ENCODE measurements at places on chromosomes 7 and 10.

GRCh38 chr7:47967708-47968107 is 11.7 kb downstream of the HUS1 start:
- DNase-seq = no peak

DNA sequence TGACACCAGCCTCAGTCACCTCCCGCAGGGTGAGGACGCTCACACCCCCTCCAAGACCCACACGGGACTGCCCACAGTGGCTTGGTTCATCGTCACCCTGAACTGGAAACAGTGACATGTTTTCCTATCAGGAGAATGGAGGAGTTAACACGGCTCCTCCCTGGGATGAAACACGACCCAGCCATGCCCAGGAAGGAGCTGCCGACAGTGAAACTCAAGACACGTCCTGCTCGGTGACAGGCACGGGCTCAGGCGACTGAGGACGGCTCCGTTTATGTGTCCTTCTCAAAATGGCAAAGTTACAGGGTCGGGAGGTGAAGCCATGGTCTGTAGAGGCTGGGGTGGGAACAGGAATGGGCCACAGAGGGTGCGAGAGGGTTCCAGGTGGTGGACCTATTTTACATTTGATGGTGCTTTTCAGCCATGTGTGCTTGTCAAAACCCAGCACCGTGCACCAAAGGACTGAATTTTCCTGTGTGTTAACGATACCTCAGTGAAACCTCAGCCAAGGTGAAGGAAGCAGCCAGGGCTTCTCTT is 272.4 kb downstream of the ADARB2 start:
- no peak for DNase-seq

GRCh38 chr7:41881331-41882130 is 178.6 kb upstream of the INHBA start:
- DNase-seq = no peak

- DNase-seq = no peak
Observed at GRCh38 chr7:141132671-141133070, 58.8 kb downstream of the TMEM178B start.

- DNase-seq = no peak
Observed at GRCh38 chr7:105250706-105251105, 138.0 kb downstream of the SRPK2 start.

GRCh38 chr7:94429153-94429552 is 34.5 kb downstream of the COL1A2 start:
- DNase-seq = peak; percentile 21

- peak; percentile 61 for DNase-seq
Observed at GRCh38 chr7:69932034-69932628, 333.9 kb downstream of the AUTS2 start.

DNA sequence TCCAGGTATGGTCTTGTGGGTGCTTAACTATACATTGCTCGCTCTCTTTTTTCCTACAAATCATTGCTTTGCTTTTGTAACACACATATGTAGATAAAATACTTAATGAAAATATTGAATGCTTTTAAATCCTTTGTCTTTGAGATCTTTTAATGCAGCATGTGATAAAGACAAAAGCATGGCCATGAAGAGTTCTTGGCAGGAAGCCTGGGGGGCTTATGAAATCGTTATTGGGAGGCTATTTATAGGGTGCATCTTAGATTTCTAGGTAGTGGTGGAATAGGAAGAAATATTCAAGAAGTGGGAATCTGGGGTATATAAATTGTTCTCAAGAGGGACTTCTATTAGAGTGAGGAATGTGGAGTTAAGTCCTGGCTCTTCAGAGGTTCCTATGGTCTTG is 21.9 kb downstream of the UBE2D1 start:
- no peak for DNase-seq

- no peak for DNase-seq
Observed at GRCh38 chr10:85927952-85928665, 438.5 kb downstream of the GRID1 start.

DNA sequence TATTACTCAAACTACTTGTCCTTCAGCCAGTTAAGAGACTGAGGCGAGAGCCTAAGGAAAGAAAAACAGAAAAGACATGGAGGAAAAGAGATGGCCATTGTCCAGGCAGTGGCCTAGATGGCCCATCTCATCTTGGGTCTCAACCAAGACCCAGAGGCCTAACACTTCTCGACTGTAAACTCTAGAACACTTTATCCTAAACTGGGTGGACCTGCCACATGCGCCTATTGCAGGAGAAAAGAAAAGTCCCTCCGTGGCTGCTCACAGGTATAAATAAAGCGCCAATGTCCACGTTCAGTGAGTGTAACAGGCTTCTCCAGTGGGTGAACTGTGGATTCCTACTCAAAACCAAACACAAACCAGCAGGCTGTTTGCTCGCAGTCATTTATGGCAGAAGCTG is 92.7 kb upstream of the DDC start:
- no peak for DNase-seq

- no peak for DNase-seq
Observed at GRCh38 chr7:36521911-36522310, 132.2 kb downstream of the ANLN start.

DNA sequence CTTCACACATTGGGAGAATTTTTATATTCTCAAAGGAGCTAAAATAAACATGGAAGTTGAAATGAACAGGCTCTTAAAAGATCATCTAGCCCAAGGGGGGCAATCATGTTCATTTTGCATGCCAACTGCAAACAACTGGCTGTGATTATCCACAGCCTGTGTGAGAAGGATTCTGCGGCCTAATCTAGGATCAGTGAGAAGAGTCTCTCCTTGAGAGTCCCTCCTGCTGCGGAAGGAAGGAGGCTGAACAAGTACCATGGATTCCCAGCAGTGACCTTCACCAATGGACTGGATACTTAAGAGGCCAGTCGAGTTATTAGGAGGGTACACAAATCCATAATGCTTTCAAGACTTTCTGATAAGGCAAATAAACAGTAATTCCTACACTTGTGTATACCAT is 76.7 kb downstream of the IGF2BP3 start:
- DNase-seq = no peak

- DNase-seq = no peak
Observed at GRCh38 chr7:151215396-151215795, 5.1 kb upstream of the H2BK1 start.

GRCh38 chr7:94414980-94415379 is 20.3 kb downstream of the COL1A2 start:
- DNase-seq = peak; percentile 12

DNA sequence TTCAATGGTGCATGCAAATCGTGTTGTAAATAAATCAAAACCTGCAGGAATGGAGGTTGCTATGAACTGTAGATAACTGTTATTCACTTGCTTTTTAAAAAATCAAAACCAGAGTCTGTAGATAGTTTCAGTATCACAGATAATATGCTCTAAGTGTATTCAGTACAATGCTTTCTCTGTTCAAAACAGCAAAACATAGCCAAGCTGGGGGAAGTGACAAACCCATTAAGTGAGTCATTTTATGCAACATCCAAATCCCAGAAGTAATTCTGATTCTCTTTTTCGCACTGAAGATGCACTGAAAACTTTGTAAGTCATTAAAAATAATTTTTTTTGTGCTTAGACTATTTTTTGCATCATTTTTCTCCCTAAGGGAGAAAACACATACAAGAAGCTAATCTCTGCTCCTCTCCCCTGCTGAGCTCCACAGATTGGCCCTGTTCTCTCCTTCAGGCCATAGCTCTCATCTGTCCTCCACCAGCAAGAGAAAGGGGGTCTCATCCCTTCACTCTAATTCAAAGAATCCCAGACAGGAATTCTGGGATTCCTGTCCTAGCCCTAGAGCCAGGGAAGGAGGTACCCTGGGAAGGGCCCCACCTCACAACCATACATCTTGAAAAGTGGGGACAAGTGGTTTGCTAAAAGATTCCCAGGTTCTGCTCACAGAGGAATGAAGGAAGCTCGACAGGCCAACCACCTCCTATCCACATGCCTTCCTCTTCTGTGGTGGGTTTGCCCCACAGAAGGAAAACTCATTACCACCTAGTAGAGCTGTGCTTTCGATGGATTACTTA is 4.9 kb downstream of the PRTFDC1 start:
- peak; percentile 49 for DNase-seq

DNA sequence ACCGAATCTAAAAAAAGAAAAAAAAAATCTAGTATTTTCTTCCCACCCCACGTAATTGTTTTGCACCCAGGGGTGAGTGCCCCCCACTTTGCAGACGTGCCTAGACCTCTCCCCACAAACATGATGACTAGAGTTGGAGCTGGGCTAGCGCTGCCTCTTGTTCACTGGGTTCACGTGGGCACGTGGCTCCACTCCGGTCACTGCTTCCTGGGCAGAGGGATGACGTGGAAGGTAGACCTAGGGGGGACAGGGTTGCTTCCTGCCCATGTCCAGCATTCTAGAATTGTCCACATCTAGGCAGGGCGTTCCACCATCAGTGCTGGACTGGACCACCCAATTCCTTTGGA is 861 bp upstream of the LIMK1 start:
- DNase-seq = no peak

GRCh38 chr10:5525561-5526341 is 990 bp downstream of the CALML3 start:
- DNase-seq = no peak

DNA sequence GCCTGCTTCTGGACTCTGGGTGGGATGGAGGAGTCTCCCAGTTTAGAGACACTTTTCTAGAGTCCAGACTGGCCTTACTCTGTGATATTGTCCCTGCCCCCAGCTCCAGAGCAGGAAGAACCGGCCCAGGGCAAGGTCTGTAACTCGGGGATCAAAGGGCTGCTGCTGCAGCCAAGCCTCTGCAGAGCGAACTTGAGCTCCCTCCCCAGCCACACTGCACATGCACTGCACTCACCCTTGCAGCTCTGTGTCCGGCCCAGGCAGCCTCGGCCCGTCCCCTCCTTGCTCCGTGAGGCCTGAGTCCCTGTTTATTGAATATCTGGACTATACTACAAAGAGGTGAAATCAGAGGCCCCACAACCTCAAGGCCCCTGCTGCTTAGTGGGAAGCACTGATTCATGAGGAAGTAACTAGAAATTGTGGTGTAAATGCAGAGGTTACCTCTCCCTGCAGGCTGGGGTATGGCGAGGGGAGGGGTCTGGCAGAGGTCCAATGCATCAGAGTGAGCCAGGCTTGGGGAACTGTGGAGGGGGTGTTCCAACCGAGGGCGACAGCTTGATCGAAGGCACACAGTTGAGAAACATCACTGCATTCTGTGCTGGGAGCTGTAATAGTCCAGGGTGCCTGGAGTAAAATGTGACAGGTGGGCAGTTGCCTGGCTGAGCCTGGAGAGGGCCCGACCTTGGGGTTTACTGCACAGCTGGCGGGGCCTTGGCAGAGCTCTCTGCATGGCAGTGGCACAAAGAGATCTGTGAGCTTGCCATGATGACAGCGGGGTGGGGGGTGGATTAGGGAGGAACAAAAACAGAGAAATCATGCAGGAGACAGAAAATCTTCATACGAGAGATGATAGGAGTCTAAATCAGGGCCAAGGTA is 49.1 kb downstream of the AOC1 start:
- no peak for DNase-seq

GRCh38 chr7:14430926-14431325 is 441.5 kb upstream of the ETV1 start:
- DNase-seq = no peak

- no peak for DNase-seq
Observed at GRCh38 chr10:3786295-3787015, 1.4 kb upstream of the KLF6 start.

GRCh38 chr7:122995600-122995999 is at the start of gene TAS2R16:
TSS of gene TAS2R16 (minus strand) at chr7:122995700. CDS start at chr7:122995634, 66 bp downstream.
- DNase-seq = no peak

- DNase-seq = no peak
Observed at GRCh38 chr10:44333511-44333910, 51.4 kb downstream of the CXCL12 start.

- DNase-seq = no peak
Observed at GRCh38 chr7:24965831-24966708, 13.9 kb downstream of the OSBPL3 start.

GRCh38 chr7:150914196-150914595 is 61.9 kb downstream of the AOC1 start:
- DNase-seq = no peak

DNA sequence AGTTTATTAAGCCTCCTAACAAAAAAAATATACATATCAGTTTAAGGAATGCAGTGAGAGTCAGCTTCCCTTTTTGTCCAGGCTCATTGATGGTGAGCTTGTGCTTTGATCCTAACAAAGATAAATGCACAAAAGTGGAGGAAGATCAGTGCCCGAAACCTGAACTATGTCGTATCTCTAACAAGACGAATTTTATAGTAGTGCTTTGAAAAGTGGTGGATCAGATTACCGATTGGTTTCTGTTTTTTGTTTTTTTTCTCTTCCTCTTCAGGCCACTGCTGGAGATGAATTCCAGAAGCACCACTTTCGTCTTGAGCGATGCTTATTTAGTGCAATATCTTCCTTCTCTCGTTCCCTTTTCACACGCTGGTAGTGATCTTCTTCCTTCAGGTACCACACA is 72.8 kb downstream of the RHOBTB1 start:
- no peak for DNase-seq

GRCh38 chr10:49047128-49047639 is 68.1 kb downstream of the VSTM4 start:
- DNase-seq = no peak

- no peak for DNase-seq
Observed at GRCh38 chr7:31860925-31861324, 173.9 kb downstream of the PPP1R17 start.

GRCh38 chr10:102324061-102324460 is 71.4 kb upstream of the NFKB2 start:
- DNase-seq = peak; percentile 58

DNA sequence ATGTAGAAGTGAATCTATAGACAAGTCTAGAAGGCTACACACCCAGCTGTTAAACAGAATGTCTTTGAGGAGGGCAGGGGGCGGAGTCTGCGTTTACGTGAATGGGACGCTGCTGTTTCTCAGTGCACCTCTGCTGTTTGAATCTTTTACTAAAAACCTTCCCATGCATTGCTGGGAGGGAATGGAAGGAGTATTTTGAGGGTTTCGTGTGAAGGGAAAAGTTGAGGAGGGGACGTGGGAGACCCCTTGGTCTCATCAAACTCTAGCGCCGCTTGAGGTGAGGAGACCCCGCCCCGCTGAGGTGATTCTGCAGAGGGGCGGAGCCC is 492 bp upstream of the VCL start:
- DNase-seq = no peak

- no peak for DNase-seq
Observed at GRCh38 chr7:55069271-55069792, 50.5 kb downstream of the EGFR start.

GRCh38 chr7:100167912-100168323 is 499 bp downstream of the GAL3ST4 start:
- DNase-seq = peak; percentile 28

- no peak for DNase-seq
Observed at GRCh38 chr10:95359466-95359865, 68.7 kb upstream of the PDLIM1 start.

DNA sequence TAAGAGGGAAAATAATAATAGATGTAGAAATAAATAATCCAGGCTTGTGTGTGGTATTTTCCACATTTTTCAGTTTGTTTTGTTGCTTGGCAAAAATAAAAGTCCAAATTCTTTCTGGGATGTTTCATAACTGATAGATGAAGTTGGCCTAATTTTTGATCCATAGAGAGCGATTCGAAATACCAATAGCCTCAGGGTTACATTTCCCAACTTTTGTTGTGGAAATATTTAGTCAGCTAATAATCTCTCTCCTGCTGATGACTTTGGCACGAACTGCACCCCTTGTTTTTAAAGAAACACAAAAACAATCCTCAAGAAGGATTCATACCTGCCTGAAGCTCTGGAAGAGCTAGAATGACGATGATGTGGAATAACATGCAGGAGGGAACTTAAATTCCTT is 483.2 kb downstream of the ADRA2A start:
- no peak for DNase-seq

GRCh38 chr10:32244421-32245207 is 102.3 kb downstream of the EPC1 start:
- DNase-seq = no peak

- no peak for DNase-seq
Observed at GRCh38 chr10:120075349-120075748, 182.8 kb downstream of the SEC23IP start.

Data from fibroblast of skin of scalp (primary cell).